Ammon's horn (tissue), 1 donor: ENCODE measurements at places on chromosomes 13 and 19.
A peak's percentile ranks its signal among the peaks of the same experiment; 100 is the strongest.

DNA sequence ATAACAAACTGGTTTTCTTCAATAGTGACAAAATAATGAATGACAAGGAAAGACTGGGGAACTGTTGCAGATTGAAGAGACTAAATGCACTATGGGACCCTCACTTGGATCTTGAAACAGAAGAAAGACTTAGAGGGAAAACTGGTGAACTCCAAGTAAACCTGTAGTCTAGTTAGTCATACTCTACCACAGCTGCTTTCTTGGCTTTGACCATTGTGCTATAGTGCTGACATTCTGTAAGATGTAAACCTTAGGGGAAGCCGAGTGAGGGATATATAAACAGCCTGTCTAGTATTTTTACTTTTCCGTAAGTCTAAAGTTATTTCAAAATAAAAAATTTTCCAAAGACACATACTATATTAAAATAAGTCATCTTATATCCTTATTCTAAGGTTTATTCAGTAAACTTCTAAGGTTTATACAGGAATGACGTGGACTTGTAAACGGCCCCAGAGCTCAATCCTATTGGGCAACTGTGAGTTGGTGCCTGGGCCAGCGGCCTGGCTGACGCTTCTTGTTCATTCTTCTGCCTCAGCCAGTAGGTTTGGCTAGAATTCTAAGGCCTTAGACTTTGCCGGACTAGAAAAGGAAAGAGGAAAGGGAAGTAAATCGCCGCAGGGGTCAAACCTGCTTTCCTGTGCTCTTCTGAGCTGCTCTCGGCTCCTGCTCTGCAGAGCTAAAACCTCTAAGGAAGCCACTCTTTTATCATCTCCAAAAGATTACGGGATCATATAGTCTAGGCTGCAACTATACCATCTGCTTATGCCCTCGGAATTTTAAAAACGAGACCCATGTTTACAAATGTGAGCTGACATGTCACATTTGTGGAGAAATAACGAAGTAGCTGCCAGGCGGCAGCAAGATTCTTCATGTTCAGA lies 33.6 kb upstream of the UBE2L5 start:
- DNase-seq, result no peak

GRCh38 chr13:33186861-33187291 lies 98.7 kb downstream of the STARD13 start:
- no peak for DNase-seq

DNA sequence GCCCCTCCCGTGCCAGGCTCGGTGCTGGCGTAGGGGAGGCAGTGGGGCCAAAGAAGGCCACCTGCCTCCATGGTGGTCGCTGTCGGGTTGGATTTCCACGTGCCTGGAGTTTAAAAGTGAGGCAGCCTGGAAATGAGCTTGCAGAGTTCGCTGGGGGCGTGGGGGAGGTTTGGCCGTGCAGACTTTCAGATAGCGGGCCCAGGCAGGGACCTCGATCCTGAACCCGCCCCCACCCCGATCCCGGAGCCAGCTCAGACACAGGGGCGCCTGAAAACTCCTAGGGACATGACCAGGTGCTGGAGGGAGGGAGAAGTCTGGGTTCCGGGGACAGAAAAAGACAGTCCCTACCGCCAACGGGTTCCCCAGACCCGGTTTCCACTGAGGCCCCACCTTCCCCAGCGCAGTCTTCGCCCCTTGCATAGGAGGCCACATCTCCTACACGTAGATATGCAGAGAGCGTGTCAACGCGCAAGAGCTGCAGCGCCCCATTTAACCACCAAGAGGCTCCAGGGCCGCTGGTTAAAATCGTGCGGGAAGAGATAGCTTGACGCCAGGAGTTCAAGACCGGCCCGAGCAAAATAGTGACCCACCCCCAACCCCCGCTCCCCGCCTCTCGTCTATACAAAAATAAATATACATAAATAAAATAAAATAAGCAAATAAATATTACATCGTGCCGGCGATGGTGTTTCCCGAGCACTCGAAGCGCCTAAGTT lies 8.5 kb downstream of the CCDC8 start:
- DNase-seq, result no peak

DNA sequence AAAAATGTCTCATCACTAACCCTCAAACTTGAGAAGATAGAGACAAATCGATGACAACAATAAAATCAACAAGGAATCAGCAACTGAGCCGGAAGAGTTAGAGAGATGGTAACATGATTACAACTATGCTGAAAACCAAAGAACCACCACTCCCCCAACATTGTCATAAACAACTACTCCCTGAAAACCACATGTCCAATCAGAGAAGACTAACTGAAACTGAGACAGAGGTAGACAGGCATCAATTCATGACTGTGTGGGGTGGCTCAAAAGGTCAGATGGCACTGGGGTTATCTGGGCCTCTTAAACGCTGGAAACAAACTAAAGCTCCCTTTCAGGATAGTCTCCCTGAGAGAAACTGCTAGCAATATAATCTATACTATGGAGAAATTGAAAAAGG lies 488.8 kb downstream of the KCTD12 start:
- no peak for DNase-seq

- DNase-seq, result peak; percentile 67
Observed at GRCh38 chr13:110874508-110874960, 40.3 kb downstream of the ANKRD10 start.

DNA sequence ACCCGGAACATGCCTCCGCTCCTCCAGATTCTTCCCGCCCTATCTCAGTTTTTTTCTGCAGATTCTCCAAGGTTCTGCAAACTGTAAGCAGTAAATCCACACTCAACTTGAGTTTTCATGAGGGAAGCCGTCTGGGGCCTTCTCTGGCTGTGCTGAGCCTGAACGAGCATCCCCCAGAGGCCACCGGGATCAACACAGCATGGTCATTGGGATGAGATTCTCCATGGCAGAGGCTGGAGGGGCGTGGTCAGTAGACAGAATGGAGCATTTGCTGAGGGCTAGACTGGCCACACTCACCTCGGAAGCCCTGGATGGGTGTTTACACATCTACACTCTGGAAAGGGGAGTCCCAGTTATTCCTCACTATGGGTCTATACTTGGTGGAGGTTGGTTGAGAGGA lies 2.3 kb upstream of the LILRA4 start:
- no peak for DNase-seq

GRCh38 chr13:42821437-42821836 lies 40.1 kb downstream of the FAM216B start:
- DNase-seq, result no peak

- DNase-seq, result no peak
Observed at GRCh38 chr19:11447347-11448262, 12.2 kb downstream of the PRKCSH start.
